Natural killer cell (primary cell): ENCODE measurements at places on chromosomes 13 and 19. TPM values are rescaled to one million over a fixed set of nuclear protein-coding genes. Genes with fewer than 3 reads are reported as not detected.

DNA sequence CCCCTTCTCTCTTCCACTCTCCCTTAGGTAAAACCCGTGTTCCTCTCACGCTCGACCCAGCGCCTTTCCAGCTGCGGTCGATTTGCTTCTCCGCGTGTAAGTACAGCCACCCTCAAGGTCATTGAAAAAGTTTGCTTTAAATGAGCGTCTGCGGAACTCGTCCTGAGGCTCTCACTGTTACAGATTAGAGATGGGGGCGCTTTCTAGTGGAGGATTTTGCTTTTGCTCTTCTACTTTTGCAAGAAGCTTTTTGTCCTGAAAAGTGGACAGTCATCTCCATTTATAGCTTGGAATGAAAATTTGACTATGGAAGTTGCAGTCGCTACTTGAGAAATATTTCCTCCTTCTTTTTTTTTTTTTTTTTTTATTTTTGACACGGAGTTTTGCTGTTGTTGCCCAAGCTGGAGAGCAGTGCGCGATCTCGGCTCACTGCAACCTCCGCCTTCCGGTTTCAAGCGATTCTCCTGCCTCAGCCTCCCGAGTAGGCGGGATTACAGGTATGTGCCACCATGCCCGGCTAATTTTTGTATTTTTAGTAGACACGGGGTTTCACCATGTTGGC lies 595 bp upstream of the RAB20 start:
- DNase-seq = no peak

The PPAN gene
- total RNA-seq = 72.2 TPM

GRCh38 chr13:59666504-59666903 lies 497.2 kb downstream of the DIAPH3 start:
- DNase-seq = no peak

The ZNF628 gene
- 28.7 TPM for total RNA-seq

DNA sequence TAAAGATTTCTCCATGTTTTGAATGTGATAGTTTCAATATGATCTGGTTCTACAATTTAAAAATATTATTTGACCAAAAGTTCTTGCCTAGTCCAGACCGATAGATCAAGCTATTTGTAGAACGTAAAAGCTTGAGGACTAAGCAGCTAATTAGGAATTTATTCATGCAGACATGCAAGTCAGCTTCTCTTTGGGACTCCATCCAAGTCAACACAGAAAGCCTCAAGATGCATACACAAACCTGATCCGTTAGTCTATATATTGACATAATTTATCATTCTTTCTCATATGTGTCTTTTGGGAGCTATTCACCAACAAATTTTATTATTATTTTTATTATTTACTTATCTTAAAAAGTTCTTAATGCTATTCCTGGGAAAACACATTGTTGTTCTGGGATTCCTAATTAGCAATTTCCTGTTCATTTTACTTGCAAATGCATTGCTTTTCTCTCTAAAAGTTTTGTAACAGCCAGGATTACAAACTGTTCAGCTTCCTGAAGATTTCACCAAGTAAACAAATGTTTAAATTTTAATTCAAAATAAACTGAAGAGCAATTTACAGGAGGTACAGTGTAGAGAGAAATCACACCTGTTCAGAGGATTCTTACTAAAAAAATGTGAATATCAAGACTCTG lies 375.3 kb downstream of the GPC5 start:
- no peak for DNase-seq

DNA sequence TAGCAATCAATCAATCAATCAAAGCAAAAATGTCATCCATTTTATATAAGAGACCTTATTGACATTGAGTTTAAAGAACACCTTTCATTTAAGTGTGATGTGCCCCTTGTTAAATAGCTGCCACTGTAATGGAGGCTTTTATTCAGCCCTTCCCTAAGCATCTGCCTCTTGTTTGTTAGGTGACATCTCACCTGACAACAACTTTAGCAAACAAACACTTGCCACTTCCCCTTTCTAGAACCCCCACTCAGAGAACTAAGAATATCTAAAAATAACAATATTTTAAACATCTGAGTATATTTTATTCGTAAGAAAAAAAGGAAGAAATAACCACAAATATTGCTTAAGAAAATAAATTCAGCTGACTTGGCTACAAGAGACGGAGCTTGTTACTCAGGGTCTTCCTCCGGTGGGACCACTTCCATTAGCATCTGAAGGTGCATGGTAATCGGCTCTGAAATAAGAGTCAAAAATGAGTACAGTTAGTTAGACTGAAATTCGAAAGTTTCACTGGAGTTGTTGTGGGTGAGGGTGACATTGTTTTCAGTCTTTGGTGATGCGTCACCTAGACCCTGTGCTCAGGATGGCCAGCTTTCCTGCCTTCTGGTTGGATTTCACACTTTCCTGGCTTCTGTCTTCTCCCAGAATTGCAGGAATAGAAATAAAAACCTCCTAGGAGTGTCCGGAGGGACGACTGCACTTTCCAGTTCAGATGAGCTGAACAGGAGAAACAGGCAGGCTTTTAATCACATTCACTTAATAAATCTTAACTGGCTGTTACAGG lies 39.1 kb downstream of the SLC7A9 start:
- DNase-seq = no peak

- no peak for DNase-seq
These were observed 5.1 kb upstream of the DNM2 start for GRCh38 chr19:10712754-10713153.

DNA sequence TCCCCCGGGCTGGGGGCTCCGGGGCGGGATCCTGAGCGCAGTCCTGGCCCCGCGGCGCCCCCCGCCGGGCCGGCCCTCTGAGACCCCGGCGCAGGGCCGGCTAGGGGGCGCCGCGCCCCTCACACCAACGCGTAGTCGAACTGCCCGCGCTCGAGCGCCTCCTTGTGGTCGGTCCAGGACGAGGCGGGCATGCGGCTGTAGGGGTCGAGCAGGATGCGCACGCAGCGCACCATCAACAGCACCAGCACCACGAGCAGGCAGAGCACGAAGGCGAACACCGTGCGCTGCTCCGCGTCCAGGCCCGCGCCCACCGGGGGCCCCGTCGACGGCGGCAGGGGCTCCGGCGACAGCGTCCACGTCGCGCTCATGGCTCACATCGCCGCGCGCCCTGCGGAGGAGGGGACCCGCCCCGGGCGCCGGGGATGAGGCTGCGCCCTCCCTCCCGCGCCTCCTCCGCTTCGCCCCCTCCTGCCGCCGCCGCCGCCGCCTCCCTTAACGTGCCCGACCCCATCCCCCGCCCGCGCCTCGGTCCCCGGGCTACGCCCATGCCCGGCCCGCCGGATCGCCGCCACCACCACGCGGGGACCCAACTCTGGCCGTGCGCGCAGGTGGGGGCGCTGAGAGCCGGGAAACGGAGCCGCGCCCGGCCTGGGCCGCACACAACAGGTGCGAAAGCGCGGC lies 624 bp downstream of the CTXN1 start:
- DNase-seq = peak; percentile 91

The LGALS4 gene
- total RNA-seq = 4.8 TPM

The OR7A10 gene
- not detected for total RNA-seq

GRCh38 chr13:95083758-95084157 lies 217.5 kb downstream of the ABCC4 start:
- DNase-seq = no peak

- DNase-seq = no peak
These were observed 2.6 kb upstream of the PDE4A start for GRCh38 chr19:10417541-10418234.

The KLK3 gene
- not detected for total RNA-seq

GRCh38 chr13:31310356-31310755 lies 110.6 kb downstream of the B3GLCT start:
- DNase-seq = no peak

- no peak for DNase-seq
These were observed 21.5 kb upstream of the GSX1 start for GRCh38 chr13:27770809-27771208.

- DNase-seq = no peak
These were observed 160.3 kb downstream of the SLITRK6 start for GRCh38 chr13:85638815-85639393.

- peak; percentile 66 for DNase-seq
These were observed 15.2 kb upstream of the PAK4 start for GRCh38 chr19:39110263-39110967.

DNA sequence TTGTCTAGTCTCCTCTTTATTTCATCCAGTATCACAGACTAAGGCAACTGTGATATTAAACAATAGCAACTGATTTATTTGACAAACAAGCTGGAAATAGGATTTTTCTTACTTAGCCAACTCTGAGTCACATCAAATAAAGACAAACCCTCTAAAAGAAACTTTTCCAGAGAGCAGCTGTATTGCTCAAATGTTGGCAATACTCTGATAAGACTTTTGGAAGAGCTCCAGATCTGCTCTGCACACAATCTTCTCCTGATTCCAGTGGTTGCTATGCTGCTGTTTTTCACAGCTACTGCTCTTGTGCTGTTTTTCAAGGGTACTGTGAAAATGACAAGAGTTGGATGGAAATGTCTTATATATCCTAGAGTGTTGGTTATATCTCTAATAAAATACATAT lies 1479.2 kb downstream of the SLITRK5 start:
- no peak for DNase-seq

GRCh38 chr19:14187561-14187960 lies 18.4 kb downstream of the ADGRL1 start:
- no peak for DNase-seq

The DCT gene
- total RNA-seq = 0.16 TPM

DNA sequence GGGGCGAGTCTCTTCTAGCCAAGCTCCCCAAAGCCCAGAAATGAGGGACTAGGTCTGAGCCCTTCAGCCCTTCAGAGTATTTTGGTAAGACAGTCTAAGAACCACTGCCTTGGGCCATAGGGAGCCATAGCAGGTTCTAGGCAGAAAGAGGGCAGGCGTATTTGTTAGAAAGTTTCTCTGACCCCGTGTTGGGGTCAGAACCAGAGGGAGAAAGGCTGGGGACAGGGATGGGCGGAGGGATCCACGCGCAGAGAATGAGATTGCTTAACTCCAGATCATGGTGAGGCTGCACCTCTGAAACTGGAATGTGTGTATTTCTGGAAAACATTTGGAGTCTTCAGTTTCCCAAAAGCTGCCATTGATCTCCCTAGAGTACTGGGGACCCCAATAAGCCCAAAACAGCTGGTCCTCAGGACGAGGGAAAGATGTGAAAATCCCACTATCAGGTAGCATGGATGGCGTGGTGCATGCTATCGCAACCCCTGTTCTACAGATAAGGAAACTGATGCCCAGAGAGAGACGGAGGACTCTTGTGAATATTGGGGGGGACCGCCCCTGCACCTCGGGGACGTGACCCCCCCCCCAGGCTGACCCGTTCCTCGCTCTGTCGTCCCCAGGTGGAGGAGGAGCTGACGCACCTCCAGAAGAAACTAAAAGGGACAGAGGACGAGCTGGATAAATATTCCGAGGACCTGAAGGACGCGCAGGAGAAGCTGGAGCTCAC lies 703 bp upstream of the TPM4 start:
- no peak for DNase-seq

The ZNF563 gene
- total RNA-seq = 0.78 TPM

The MBD3L3 gene
- total RNA-seq = not detected

- no peak for DNase-seq
These were observed 67.3 kb downstream of the ZAR1L start for GRCh38 chr13:32247887-32248286.
